ENCODE measurements at places on chromosomes 12 and 14.

- no peak for DNase-seq
These were observed 10.6 kb downstream of the SAMD4A start for GRCh38 chr14:54577494-54577893.

GRCh38 chr14:83566567-83566966 is 1963.4 kb upstream of the FLRT2 start:
- DNase-seq = no peak

DNA sequence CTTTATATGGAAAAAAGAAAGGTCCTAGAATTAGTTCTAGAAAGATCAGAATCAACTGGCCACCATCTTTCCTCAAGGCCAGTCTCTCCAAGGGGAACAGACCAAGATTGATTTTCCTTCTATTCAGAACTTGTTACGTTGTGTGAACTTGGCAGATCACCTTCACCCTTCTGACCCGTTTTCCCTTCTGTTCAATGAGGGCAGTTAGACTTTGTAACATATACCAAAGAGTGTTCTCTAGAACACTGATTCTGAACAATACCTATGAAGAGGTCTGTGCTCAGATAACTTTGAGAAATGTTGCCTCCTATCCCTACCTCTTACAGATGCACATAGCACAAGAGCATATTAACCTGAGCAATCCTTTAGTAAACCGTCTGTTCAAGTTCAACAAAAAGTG is 10.6 kb upstream of the PCK2 start:
- no peak for DNase-seq

DNA sequence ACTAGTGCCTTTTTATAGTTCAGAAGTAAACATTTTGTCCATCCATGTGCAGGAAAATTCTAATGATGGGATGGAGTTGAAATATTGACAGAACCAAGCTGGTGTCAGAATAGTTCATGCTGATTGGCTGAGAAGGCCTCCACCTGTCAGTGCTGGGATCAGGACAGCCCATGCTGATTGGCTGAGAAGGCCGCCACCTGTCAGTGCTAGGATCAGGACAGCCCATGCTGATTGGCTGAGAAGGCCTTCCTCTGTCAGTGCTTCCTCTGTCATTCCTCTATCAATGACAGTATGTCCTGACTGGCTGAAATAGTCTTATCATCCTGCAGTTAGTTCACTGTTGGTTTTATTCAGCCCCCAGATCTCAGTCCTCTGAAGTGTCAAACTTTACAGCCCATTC is 95.7 kb downstream of the PPP2R5C start:
- DNase-seq = no peak

DNA sequence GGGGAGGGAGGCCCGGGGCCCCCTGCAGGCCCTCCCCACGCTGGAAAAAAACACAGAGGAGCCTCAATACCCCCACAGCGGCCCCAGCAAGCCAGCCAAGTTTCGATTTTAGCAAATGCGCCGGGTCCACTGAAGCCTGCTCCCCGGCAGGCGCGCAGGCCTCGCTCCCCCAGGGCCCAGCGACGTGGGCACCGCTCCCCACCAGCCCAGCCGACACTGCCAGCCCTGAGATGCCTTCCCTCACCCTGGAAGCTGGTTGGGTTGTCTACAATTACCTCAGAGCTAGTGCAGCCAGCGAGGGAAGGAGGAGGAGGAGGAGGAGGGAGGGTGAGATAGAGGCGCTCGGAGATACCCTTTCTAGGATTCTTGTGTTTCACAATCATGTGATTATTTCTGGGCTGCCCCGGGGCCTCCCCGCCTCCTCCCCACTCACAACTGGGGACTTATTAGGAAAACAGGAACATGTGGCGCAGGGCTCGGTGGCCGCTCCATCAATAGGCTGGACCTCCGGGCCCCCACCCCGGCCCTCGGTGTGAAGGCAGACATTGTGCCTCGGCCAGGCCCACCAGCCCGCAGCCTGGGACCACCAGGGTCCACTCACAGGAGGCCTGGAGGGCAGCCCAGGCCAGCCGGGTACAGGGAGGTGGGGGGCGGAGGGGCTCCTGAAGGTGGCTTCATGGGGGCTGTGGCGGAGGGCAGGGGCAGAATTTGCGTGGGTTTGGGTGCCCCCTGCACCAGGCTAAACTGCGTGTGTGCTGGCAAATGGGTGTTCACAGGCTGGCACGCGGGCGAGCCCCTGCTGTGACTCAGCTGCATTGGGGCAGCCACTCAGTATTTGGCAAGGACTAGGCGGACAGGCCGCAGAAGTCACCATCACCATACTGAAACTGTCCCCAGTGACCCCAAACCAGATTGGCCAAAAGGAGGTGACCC is 109.9 kb downstream of the NCOR2 start:
- peak; percentile 64 for DNase-seq

- DNase-seq = no peak
These were observed 181.3 kb downstream of the CCDC59 start for GRCh38 chr12:82176761-82177490.

- DNase-seq = no peak
These were observed 360.1 kb upstream of the TBX3 start for GRCh38 chr12:115044073-115044472.

- DNase-seq = no peak
These were observed 89.4 kb downstream of the SLC15A4 start for GRCh38 chr12:128734371-128734770.

GRCh38 chr12:96886998-96887677 is 19.9 kb upstream of the NEDD1 start:
- no peak for DNase-seq

- no peak for DNase-seq
These were observed 542.7 kb downstream of the SLC16A7 start for GRCh38 chr12:60138526-60138925.

DNA sequence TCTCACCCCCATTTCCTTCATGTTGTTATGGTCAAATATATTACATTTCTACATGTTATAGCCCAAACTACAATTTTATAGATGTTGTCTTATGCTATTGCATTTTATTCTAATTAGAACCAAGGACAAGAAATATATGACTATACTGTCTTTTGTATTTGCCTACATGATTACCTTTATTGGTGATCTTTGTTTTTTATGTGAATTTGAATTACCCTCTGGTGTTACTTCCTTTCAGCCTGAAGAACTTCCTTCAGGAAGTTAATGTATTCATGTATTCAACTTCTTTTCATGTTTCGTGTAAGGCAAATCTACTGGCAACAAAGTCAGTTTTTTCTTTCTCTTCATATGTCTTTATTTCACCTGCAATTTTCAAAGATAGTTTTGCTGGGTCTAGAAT is 8.7 kb upstream of the B3GNT4 start:
- no peak for DNase-seq

DNA sequence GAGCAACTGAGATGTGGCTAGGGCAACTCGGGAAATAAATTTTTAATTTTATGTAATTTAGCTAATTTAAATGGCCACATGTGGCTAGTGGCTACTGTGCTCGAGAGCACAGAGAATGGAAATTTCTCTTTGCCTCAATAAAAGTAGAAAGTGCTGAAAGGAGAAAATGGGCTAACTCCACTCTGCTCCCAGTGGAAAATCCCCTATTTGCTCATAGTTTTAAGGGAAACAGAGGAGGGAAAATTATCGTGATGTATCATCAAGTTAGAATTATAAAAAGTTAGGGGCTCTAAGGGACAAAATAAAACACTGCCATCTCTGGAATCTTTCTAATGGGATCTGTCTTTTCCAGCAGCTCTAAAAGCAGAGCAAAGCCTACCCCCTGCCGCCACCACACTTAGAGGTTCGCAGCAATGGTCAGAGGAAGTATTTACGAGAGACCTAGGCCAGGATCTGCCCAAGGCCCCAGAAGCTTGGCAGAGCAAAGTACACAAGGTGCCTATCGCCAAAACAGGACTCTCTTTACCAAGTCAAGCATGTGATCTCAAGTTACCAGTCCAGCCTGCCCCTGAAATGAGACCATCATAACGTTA is 220.7 kb downstream of the PPM1H start:
- DNase-seq = no peak

- DNase-seq = no peak
These were observed 144.6 kb downstream of the TTC7B start for GRCh38 chr14:90671382-90672234.

DNA sequence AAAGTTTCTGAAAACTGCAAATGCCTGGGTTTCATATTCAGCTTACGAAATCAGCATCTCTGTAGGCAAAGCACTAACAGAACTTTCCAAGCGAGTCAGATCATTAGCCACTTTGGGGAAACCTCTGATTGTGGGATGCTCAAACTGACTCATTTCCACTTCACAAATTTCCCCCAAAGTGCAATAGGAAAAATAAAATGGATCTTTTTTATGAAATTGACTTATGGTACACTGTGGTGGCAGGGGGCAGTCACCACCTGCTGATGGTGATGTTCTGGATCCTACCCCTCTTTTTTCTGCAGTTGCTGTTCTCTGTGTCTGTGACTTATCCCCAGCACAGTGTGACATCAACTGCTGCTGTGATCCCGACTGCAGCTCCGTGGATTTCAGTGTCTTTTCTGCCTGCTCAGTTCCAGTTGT is 5.6 kb downstream of the TCTN1 start:
- no peak for DNase-seq

- no peak for DNase-seq
These were observed 21.2 kb downstream of the C14orf132 start for GRCh38 chr14:96060186-96060933.

DNA sequence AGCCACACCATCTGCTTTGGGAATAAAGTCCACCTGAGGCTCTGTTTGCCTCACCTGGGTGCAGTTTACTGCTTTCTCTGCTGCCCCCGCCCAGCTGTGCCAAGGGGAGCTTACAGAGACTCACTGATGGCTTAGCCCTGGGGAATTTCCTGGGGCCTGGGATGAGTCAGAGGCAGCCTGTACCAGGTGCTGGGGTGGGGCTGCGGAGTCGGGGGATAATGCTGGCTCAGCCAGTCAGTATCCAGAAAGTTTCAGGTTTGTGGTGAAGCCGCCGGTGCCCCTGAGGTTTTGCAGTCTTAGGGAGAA is 22.3 kb downstream of the PLEKHG3 start:
- no peak for DNase-seq

GRCh38 chr12:68614105-68614679 is 3.5 kb downstream of the RAP1B start:
- DNase-seq = no peak

- DNase-seq = no peak
These were observed 470.3 kb downstream of the FOXG1 start for GRCh38 chr14:29236848-29237247.

DNA sequence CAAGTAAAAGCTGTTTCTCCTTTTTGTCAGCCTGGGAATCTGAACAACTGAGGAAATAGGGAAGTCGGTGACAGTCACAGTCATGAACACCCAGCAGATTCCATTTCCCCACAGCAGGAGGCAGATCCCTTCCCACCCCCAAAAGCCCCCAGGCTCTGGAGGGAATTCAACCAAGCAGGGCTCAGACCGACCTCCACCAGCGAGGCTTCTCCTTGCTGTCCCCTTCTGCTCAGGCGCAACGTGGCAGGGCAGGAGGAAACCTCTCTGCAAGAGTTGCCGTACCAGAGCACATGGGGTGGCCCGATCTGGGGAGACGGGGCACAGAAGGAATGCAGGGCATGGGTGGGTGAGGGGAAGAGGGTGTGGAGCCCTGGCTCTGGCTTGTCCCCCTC is 319 bp downstream of the GALNT6 start:
- DNase-seq = no peak

- DNase-seq = peak; percentile 4
These were observed 456.7 kb upstream of the SEL1L start for GRCh38 chr14:81990312-81990761.

- DNase-seq = no peak
These were observed 5.8 kb downstream of the MAX start for GRCh38 chr14:65096323-65097089.

DNA sequence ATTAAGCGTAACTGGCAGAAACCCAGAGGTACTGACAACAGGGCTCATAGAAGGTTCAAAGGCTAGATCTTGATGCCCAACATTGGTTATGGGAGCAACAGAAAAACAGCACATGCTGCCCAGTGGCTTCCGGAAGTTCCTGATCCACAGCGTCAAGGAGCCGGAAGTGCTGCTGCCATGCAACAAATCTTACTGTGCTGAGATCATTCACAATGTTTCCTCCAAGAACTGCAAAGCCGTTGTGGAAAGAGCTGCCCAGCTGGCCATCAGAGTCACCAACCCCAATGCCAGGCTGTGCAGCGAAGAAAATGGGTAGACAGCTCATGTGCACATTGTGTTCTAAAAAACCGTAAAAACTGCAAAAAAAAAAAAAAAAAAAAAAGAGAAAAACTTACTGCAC is 192.3 kb downstream of the MON2 start:
- DNase-seq = no peak

- no peak for DNase-seq
These were observed 1.4 kb upstream of the CHFR start for GRCh38 chr12:132888852-132889251.

DNA sequence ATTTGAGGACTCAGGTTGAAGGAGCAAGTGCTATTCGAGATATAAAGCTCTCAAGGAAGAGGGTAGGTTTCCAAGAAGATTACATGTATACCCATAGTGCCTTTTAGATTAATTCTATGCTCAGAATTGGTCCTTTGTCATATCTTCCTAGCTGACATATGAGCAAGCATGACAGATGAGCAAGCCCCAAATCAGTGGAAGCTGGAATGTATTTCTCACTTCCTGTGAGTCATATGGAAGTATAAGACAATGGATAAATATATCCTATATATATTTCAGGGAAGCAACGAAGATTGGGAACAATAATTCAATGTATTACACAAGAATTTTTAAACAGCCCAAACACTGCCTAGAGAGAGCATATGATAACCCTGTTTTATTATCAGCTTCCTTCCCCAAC is 674.1 kb upstream of the ATXN7L3B start:
- no peak for DNase-seq

DNA sequence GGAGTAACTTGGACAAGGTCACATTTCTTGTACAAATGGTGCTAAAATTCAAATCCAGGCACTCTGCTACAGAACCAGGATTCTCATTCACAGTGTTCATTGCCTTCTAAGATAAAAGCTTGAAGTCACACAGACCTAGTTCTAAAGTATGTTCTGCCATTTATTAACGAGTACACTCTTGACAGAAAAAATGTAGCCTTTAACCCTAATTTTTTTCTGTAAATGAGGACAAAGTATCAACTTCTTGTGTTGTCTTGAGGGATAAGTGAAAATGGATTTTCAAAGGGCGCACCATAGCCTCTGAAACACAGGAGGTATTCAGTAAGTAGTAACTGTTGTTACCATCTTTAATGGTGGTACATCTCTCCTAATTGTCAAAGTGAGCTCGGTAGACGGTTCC is 379.8 kb upstream of the FLRT2 start:
- DNase-seq = no peak

GRCh38 chr12:106974511-106974910 is 12.4 kb downstream of the MTERF2 start:
- DNase-seq = no peak

DNA sequence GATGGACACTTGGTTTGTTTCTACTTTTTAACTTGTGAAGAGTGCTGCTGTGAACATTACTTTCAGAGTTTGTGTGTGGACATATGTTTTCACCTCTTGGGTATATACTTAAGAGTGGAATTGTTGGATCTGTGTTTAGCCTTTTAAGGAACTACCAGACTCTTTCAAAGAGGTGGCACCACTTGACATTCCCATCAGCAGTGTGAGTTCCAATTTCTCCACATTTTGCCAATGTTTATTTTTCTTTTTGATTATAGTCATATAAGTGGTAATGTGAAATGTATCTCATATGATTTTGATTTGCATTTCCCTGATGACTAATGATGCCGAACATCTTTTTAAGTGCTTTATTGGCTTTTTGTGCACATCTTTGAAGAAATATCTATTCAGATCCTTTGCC is 44.8 kb downstream of the ARHGAP5 start:
- no peak for DNase-seq

All from GM12891 (cell line).